AG04449 (cell line): ENCODE measurements at places on chromosomes 3 and 15.

- DNase-seq = no peak
Measured at GRCh38 chr3:68874551-68875348, 57.6 kb downstream of the TAFA4 start.

GRCh38 chr3:10889206-10889960 lies 73.4 kb downstream of the SLC6A11 start:
- no peak for DNase-seq

- peak; percentile 31 for DNase-seq
Measured at GRCh38 chr15:31554261-31554660, 227.6 kb downstream of the KLF13 start.

GRCh38 chr3:140316868-140317400 lies 360.9 kb upstream of the TRIM42 start:
- no peak for DNase-seq

DNA sequence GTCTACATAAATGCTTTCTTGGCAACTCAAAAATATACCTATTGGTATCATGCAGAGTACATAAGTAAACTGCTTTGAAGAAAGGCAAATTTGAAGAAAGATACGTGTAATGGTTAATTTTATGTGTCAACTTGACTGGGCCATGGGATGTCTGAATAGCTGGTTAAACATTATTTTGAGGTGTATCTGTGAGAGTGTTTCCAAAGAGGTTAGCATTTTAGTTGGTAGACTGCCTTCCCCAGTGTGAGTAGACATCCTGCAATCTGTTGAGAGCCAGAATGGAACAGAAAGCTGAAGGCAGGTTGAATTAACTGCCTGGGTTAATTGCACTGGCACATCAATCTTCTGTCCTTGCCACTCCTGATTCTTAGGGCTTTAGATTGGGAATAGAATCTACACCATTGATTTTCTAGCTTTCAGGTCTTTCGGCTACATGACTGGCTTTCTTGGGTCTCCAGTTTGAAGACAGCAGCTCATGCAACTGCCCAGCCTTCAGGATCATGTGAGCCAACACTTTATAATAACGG lies 98.3 kb downstream of the CMSS1 start:
- no peak for DNase-seq

- no peak for DNase-seq
Measured at GRCh38 chr3:178203165-178203564, 333.1 kb upstream of the KCNMB2 start.

GRCh38 chr3:72682936-72683452 lies 165.3 kb downstream of the SHQ1 start:
- DNase-seq = no peak

GRCh38 chr15:66483131-66483566 lies 14.4 kb downstream of the SNAPC5 start:
- DNase-seq = peak; percentile 55

DNA sequence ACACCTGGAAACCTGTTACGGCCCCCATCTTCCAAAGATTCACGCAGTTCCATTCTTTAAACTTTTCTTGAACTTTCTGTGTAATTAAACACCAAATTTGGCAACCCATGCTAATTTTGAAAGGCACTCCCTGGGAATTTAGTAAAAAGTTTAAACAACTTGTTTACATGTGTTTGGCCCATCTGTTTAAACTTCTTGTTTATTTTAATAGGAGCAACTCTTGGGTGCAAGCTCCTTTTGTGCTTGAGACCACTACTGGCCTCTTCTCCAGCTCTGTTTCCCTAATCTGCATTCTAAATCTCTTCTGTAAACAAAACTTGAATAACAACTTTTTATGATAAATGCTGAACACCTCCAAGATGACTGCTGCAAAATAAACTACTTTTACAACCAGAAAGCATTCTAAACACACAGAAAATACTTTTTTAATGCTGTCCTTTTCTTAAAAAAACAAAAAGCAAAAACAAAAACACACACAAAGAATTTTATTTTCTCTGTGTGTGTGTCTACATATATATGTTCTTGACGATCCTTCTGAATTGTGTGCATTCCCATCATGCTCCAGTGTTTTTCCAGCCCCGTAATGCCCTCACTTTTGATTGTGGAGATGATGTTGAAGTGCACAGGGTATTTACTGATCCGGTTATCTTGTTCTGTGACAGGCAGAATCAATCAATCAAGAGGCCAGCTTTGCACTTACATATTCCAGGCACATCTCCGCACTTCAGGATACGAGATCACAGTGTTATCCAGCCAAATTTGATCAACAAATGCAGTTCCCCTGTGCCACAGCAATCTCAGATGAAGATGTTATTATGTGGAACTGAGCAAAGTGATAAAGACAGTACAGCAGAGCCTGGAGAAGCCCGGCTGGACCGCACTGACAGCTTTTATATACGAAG lies 416.9 kb downstream of the FOXP1 start:
- DNase-seq = no peak

DNA sequence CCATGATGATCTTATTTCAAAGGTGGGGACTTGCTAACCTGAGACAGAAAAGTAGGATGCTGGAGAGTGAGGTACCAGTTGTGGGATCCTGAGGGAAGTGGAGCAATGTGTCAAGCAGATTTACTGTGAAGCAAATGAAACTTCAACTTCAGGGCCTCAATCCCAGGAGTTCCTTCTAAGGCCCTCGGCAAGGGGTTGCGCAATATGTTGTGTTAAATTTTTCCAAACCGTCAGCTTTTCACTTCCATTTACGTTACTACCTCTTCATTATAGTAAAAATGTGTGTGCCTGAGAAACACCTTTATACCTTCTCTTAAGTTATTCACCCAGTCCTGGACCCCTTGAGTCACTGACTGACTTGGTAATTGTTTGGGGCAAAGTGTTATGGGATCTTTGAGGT lies 42.5 kb upstream of the KCNH8 start:
- no peak for DNase-seq

DNA sequence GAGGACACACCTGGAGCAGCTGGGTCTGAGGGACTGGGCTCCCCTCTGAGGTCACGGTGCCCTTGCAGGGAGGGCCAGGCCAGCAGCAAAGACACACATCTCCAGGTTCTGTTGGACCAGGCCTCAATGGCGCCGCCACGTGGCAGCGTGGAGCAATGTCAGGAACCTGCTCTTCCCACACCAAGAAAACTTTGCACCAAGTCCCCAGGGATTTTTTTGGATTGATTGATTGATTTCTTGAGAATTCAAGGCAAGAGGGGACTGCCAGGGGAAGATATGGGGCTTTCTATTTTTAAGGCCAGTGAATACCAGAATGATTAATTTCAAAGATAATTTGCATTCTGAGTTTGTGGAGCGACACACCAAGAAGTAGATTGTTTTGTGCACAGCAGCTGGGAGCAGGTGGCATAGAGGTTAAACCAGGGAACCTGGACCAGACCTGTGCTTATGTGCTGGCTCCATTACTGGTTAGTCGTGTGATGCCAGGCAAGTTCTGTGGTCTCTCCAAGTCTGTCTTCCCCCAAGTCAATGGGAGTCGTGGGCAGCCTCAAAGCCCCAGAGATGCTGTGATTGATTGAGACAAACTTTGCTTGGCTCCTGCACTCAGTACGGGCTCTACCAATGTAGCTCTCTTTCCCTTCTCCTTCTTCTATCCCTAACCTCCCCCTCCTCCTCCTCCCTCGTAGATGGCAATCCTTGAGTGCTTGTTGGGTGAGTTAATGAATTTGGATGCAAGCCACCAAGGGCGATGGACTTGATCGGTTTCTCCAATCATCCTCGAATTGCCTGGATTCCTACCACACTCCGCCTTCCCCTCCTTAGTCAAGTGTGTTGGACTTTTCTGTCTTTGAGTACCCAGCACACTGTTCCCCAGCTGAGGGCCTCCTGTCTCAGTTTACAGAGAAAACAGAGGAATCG lies 96.2 kb upstream of the TRPM1 start:
- DNase-seq = no peak

DNA sequence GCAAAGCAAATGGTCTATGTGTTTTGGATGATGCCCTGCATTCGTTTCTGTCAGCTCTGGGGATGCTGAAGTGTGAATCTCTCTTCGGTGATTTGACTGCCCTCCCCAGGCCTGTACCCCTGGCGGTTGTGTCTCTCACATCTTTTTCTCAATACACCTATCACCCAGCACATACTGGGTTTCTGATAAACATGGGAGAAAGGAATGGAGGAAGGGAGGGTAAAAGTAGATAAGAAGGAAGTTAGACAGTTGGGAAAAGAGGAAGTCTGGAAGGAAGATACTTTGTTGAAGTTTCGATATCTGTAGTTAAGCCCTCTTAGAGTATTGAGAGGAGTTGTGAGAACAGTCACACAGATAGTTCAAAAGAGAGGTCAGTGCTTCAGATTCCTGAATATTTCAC lies 35.8 kb upstream of the LRTM1 start:
- no peak for DNase-seq

DNA sequence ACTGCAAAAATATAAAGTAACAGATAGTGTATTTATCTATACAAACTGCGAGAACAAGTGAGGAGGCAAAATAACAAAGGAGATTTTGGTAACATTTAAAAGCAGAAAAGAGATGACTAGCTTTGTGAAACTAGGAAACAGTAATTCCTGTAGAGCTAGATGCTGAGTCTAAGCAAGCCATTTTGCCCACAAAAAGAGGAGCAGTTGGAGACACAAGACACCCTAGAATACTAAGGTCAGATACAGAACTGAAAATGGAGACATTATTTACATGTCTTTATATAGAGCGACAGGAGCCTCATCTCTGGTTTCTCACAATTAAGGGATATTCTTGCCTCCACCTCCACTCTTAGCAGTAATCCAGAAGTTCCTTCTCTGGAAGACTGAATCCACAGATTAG lies 732.4 kb upstream of the GBE1 start:
- no peak for DNase-seq

DNA sequence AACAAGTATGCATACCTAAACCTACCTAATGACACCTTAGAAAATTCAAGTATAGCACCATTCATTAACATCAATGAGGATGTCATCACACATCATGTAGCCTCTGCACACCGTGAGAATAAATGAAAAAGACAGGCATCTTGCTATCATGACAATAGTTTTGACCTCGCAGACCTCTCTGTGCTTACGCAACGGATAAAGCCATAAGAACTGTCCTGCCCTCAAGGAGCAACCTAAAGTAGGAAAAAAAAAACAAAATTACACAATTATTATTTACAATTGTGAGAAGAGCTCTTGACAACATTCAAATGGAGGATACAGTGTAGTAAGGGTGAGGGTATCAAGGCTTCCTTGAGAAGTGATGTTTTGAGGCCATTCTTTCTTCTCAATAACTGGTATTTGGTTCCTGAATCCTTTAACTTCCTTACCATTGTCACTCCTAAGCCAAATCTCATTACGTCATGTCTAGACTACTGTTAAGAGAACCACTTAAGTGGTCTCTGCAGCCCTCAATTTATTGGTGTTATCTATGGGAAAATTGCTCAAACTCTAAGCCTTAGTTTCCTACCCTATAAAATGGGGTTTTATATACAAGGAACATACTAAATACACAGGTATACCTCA lies 7.0 kb upstream of the SETD5 start:
- DNase-seq = no peak

GRCh38 chr3:54171951-54172350 lies 49.6 kb downstream of the CACNA2D3 start:
- no peak for DNase-seq
